ENCODE measurements at places on chromosomes 6 and 20. TPM values are rescaled to one million over a fixed set of nuclear protein-coding genes. Genes with fewer than 3 reads are reported as not detected.
A peak's percentile ranks its signal among the peaks of the same experiment; 100 is the strongest.

The BPIFB2 gene
- not detected for total RNA-seq

DNA sequence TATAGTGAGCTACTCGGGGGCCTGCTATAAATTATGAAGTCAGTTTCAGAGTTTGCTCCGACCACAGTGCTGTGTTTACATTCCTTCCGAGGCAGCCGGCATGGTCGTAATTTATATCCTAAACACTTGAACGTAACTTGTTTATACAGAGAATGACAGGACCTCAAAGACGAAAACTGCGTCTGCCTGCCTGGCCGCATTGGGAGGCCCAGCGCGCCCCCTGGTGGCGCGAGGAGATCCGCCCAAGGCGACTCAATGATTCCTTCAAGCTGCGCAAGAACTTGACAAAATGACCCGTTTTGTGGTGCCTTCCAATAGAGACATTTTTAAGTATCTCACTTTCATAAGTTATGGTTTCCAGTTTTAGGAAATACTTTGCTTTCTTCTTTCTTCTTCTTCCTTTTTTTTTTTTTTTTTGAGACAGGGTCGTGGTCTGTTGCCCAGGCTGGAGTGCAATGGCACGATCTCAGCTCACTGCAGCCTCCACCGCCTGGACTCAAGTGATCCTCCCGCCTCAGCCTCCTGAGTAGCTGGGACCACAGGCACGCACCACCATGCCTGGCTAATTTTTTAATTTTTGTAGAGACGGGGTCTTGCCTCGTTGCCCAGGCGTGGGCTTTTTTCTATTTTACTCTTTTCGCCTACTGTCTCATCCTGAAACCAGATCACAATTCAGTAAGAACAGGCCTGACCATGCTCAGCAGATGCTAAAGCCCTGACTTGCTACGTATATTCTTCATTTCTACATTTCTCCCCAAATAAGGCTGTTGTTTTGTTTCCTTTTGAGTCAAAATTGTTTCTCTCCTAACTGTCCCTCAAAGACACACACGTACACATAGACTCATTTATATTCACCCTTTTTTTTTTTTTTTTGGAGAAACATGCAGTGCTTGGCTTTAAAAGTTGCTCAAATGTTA, 7.8 kb downstream of the FOXF2 start:
- peak; percentile 50 for DNase-seq

GRCh38 chr6:48845219-48845618, 617.8 kb downstream of the MMUT start:
- DNase-seq: no peak

DNA sequence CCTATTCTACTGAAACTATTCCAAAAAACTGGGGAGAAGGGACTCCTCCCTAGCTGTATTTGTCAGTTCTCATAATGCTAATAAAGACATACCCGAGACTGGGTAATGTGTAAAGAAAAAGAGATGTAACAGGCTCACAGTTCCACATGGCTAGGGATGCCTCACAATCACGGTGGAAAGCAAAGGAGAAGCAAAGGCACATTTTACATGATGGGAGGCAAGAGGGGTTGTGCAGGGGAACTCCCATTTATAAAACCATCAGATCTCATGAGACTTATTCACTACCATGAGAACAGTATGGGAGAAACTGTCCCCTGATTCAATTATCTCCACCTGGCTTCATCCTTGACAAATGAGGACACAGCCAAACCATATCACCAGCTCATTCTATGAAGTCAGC, 111.2 kb upstream of the RIPOR2 start:
- DNase-seq: no peak

The UTRN gene
- 109 TPM for total RNA-seq

DNA sequence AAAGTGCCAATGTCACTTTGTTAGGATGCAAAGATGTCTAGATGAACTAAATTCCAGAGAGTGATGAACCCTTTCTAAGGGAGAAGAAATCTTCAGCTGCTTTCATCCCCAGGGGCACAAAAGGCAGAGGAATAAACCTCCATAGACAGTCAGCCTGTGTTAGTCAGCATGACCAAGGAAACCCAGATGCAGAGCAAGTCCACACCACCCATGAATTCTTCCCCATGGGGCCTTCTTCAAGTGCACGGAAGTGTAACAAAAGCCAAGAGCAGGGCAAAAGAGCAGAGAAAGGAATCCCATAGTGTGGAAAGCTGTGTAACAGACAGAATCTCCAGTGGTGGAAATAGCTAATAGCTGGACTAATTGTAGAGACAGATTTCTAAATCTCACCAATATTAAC, 50.0 kb downstream of the DCDC2 start:
- DNase-seq: no peak

DNA sequence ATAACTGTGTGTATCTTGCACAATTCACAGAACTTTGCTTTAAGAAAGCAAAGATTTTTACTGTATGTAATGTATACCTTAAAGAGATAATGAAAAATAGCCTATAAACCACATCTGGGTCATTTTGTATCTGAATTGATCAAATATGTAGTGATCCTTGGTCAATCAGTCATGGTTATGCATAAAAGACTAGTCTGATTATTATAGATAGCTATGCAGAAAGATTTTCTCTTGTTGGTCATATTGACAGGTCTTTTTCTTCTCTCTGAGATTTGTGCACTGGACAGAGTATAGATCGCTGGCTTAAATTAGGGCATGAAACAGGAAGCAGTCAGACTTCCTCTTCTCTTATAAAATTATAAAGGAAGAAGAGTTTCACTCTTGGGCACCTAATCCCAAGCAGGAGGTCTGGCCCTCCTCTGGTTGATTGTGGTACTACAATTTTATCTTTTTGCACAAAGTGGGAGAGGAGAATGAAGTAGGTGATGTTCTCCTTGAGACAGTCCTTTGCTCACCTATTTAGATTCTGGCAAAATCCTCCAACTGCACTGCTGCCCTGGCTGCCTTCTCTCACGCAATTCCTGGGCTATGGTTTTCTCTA, 380.9 kb upstream of the RGS17 start:
- DNase-seq: peak; percentile 51

The GHRH gene
- not detected for total RNA-seq

The TGM3 gene
- not detected for total RNA-seq

GRCh38 chr6:140538926-140539325, 1164.5 kb upstream of the CITED2 start:
- no peak for DNase-seq

DNA sequence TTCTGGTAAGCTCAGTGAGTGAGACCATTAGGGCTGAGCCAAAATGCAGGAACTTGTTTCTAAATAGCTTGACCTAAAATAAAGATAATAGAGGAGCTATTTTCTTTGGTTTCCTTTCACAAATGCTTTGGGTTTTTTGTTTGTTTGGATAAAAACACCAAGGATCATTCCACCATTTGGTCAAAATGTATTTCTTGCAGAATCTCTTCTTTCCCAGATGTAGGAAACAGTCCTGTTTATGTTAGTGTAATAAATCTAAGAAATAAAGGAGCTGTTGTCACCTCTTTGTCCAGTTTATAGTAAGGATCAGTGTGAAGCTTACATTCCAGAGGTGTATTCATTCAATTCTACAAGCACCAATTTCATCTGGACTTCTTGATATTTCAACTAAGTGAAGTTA, 297.8 kb downstream of the GJA1 start:
- no peak for DNase-seq

DNA sequence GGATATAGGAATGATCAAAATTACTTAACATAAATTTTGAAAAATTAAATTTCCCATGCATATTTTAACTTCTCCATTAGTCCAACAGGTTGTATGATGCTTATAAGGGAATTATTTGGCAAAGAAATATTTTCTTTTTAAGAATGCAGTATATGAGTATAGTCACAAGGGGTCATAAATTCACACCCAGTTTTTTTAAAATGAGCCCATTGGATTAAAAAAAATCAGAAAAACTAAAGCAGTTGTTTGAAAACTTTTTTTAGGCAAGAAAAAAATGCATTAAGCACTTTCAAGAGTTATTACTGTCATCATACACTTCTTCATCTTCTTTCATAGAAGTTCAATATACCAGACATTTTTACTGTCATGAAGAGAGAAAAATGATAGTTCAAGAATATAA, 404.2 kb upstream of the FLRT3 start:
- DNase-seq: no peak

The CNBD2 gene
- 8.3 TPM for total RNA-seq

- no peak for DNase-seq
Observed at GRCh38 chr6:56916849-56917551, 37.9 kb upstream of the BEND6 start.

GRCh38 chr20:17990278-17990972, 21.6 kb downstream of the MGME1 start:
- no peak for DNase-seq

GRCh38 chr6:21451546-21452013, 142.0 kb upstream of the SOX4 start:
- no peak for DNase-seq

The OR2H2 gene
- under 0.01 TPM for total RNA-seq

DNA sequence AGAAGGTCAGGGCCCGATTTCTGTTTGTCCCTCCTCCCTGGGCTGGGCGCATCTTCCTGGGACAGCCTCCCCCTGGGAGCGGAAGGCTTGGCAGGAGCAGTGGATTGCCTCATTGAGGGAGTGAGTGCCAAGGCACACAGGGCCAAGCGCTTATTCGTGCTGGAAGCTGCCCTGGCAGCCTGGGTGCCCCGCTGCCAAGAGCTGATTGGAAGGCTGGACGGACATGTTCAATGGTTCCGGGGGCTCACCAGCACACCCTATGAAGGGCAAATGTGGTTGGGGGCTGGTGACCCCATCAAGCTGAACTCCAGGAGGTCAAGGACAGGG, 10.3 kb upstream of the ZNF831 start:
- DNase-seq: no peak

GRCh38 chr6:87308970-87309369, 13.4 kb upstream of the SMIM8 start:
- DNase-seq: no peak

The BTNL2 gene
- total RNA-seq: not detected

- DNase-seq: peak; percentile 60
Observed at GRCh38 chr6:131949909-131950766, 1.0 kb downstream of the CCN2 start.

The SCUBE3 gene
- not detected for total RNA-seq

- DNase-seq: no peak
Observed at GRCh38 chr6:133100865-133101264, 140.3 kb upstream of the EYA4 start.

- no peak for DNase-seq
Observed at GRCh38 chr20:37796121-37796520, 102.3 kb downstream of the CTNNBL1 start.

DNA sequence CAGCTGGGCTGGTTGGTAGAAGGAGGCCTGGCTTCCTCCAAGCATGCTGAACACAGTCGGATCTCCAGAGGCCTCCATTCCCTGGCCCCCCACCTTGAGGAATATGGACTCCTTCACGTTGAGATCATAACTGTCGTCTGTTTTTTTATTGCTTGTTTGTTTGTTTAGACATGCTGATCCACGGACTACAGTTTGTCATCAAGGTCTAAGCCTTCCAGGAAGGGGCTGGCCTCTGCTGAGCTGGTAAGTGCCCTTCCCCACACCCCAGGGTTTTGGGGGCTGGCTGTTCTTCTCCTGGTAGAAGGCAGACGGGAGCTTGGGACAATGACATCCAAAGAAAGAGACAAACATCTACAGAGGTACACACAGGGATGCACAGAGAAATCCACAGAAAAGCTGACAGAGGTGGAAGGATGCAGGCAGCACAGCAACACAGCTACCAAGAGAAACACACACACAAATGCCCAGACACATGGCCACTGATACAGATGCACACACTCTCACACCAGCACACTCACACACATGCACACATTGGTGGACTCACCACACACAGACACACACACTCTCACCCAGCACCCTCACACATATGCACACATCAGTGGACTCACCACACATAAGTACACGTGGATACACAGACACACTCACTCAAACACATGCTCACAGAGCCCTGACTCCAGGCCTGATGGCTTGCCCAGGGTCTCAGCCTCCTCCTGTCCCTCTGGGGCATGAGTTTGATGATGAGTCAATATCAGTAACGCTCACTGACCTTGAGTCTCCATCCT, 6.7 kb downstream of the BPIFA1 start:
- no peak for DNase-seq

DNA sequence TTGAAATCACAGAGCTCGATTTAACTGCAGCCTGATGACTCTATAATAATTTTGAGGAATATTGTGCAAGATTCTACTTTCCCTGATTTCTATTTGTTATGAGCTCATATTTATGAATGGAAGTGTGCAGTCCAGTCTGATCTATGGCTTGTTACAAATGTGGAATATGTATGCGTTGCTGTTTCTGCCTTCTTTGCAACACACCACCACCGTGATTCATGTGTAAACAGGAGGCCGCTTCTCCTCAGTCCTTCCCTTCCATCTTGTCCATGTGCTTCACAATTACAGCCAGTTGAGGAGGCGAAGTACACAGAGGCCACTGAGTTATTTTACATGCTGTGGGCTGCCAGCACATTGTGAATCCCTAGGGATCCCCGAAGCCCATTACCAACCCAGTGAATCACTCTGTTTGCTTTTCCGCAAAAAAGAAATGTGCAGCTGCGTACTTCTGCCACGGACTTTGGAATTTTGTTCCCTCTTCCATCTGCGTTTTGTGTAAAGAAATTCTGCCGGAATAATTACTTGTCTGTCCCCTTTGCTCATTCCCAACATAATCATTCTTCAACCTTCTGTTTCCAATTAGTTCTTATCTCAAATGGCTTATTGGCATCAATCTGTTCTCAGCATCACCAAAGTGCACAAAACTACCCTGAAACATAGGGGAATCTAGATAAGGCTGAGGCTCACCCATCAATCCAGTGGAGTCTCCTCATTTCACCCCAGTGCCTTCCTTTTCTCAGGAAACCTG, 551.6 kb upstream of the CITED2 start:
- DNase-seq: no peak

GRCh38 chr6:15327271-15327670, 81.4 kb downstream of the JARID2 start:
- DNase-seq: peak; percentile 66

- no peak for DNase-seq
Observed at GRCh38 chr6:16544521-16544920, 216.7 kb downstream of the ATXN1 start.

GRCh38 chr20:1805816-1806215, 89.4 kb upstream of the SIRPA start:
- no peak for DNase-seq

GRCh38 chr6:170166511-170167122, 124.3 kb downstream of the DLL1 start:
- DNase-seq: no peak

The GABRR2 gene
- total RNA-seq: 0.27 TPM

The VTA1 gene
- total RNA-seq: 39.9 TPM

Data from hematopoietic multipotent progenitor cell (in vitro differentiated cells).